ENCODE measurements at places on chromosomes 5 and 9.

- DNase-seq = no peak
Observed at GRCh38 chr9:119026120-119026519, 343.1 kb downstream of the BRINP1 start.

DNA sequence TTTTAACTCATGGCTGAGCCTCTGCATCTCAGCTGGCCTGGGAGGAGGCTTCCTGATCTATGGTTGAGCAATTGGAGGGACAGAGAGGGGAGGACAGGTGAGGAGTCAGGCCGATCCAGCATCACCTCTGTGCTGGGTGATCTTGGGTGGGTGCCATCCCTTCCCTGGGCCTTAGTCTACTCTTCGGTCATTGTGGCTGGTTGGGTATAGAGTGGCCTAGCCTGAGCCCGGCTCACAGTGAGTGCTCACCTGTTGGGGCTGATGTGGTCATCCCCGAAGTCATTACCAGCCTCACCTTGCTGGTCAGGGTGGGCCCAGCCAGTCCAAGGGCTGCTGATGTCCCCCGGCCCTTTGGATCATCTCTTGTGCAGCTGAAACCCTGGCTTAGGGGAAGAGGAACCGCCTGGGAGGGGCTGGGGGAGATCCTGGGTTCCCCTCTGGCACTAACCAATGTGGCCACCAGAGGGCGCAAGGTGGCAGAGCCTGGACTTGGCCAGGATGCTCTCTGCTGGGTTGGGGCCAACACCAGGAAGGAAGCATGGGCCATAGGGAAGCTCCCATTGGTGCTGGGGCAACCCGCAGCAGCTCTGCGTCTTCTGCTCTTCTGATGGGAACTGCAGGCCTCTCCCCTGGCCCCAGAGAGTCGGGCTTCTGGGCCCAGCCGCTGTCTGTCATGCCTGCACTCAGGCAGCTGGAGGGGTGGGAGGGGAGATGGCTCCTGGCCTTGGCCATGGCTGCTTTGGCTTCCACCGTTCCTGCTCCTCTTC, 17.3 kb upstream of the ODF2 start:
- peak; percentile 83 for DNase-seq

DNA sequence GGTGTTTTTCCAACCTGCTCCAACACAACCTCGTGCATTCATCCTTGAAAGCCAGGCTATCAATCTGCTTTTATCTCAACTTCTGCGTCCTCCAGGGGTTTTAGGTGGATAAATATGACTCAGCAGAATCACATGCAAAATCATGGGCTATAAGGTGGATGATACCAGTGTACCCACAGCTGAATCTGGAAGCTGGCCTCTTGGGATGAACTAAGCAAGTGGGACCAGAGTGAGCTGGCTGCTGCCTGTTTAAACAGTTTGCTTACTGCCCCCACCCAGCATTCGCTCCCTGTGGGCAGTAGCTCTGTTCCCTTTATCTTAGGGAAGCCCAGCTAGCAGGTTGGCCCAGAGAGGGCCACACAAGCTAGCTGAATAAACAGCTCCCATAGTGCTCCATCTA, 194.0 kb downstream of the CRB2 start:
- DNase-seq = no peak

GRCh38 chr5:115774684-115775083, 41.8 kb downstream of the CDO1 start:
- no peak for DNase-seq

GRCh38 chr9:130305381-130305780, 39.8 kb downstream of the HMCN2 start:
- no peak for DNase-seq

GRCh38 chr5:42767491-42768105, 11.0 kb downstream of the CCDC152 start:
- DNase-seq = no peak

DNA sequence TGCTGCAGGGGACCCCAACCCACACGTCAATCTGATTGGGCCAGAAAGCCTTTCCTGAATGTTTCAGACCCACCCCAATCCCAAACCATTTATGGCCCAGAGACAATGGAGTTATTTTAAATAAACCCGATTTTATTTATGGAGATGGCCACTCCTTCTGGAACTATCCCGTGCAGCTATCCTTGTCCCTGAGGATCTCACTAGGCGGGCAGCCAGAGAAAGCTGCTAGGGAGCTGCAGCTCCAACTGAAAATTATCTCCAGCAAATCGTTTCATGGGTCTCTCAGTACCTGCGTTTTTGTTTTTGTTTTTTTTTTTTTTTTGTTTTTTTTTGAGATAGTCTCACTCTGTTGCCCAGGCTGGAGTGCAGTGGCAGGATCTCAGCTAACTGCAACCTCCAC, 23.0 kb downstream of the C1QTNF2 start:
- no peak for DNase-seq

DNA sequence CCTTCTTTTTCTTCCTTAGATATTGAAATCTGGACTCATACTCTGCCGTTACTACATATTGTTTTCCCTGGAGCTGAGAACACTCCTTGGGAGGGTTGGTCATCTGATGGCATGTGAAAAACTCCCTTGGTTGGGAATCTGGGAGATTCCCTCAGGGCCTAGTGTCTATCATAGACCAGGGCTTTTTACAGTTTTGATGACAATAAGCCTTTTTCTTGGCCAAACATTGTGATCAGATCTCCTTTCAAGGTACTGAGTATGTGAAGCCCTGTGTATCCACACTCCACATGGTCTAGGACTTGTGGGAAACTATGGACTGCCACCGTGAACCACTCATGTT, 32.9 kb downstream of the TMEM252 start:
- DNase-seq = no peak

DNA sequence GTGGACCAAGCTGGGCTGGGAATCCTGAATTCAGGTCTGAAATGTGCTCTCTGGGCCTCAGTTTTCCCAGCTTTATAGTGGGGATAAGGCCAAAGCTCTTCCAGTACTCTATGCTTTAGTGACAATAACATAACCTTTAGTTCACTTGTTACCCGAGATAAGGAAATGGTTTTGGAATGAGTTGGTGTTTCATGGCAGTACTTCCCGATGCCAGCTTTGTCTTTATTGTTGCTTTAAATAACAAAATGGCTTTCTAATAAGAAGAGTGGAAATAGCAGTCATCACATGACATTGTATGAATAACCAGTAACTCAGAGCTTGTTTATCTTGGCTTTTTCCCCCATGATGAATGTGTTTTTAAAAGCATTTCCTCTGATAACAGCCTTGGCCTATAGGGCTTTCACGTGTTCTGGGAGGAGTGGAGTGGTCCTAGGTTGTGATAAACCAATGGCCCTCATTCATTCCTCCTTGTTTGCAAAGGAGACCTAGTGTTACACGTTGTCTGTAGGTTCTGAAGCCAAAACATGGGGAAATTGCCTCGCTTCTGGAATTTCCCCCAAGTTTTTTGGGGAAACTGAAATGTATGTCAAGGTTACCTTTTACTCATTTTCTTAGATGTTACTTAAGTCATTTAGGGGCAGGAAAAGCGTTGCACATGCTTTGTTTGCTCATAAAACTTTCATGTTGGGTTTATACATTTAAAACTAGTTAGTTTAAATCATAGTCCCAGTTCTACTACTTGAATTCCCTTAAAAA, 53.7 kb downstream of the ZNF618 start:
- DNase-seq = no peak

GRCh38 chr5:155616779-155617392, 603.3 kb downstream of the KIF4B start:
- no peak for DNase-seq

DNA sequence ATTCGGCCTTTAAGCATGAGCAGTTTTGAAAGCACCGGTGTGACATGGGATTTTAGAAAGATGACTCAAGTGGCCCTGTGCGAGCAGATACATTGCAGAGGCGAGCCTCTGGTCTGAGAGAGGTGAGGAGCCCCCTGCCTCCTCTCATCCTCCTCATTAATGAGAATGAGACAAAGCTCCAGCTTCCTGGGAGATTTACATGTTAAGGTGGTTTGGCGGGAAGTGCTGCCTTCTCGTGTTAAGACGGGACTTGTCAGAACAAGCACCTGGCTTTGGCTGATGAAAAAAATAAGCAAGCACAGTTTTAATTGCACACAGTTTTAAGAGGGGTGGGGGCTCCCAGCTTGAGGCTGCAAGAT, 68.1 kb downstream of the ACTL7B start:
- no peak for DNase-seq

DNA sequence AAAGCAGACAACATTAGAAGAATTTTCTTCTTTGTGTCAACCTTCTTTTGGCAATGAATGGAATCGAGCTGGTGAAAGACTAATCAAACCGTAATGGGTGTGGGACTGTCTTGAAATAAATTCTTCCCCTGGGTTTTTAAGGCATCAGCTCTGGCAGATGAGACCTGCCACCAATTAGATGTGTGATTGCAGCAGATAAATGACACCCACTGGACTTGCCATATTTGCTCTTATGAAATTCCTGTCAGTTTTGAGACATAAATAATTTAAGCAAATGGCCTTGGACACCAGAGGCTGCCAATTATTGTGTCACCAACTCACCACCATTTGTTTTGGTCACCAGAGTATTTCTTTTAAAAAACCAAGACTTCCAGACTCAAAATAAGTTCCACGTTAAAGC, 135.9 kb upstream of the RGMB start:
- no peak for DNase-seq

GRCh38 chr5:38555354-38556087, 925 bp downstream of the LIFR start:
- DNase-seq = no peak

GRCh38 chr5:98698359-98698758, 75.1 kb upstream of the RGMB start:
- no peak for DNase-seq

DNA sequence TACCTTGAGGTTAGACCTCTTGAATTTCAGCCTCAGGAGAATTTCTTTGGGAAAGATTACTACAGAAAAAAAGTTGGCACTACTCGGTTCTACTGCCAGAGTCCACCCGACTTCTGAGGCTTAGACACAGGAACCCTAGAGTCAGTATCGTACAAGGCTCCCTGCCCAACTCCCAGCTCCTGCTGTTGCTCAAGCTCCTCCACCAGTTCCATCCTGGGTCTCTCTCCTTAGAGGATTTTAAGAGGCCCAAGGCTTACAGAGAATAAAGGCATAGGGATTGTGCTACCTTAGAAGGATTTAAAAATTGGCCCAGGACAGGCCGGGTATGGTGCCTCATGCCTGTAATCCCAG, 29.0 kb upstream of the SSBP2 start:
- no peak for DNase-seq

DNA sequence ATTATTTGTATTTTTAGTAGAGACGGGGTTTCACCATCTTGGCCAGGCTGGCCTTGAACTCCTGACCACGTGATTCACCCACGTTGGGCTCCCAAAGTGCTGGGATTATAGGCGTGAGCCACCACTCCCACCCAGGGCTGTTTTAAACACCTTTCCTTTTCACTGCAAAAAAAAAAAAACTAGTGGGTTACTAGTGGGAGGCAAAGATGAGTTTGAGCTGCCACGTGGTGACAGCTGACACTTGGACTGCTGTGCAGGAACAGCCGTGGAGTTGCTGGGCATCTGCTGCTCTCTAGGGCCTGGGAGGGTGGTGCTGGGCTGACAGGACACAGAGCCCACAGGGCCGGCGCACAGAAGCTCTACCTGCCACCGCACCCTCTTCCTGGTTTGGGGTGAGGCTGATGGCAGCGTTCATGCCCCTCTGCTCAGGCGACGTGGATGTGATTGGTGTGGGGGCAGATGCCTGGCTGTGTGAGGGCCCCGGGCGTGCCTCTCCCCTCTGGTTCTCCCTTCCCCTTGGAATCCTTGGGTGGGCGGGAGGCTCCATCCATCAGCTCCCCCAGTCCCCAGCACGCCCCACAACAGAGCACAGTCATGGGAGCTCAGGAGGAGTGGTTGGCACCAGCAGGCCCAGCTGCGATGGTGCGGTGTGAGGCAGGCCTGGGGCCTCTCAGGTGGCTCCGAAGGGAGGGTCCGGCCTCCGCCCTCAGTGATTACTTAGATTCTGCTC, 16.9 kb downstream of the RABL6 start:
- no peak for DNase-seq

DNA sequence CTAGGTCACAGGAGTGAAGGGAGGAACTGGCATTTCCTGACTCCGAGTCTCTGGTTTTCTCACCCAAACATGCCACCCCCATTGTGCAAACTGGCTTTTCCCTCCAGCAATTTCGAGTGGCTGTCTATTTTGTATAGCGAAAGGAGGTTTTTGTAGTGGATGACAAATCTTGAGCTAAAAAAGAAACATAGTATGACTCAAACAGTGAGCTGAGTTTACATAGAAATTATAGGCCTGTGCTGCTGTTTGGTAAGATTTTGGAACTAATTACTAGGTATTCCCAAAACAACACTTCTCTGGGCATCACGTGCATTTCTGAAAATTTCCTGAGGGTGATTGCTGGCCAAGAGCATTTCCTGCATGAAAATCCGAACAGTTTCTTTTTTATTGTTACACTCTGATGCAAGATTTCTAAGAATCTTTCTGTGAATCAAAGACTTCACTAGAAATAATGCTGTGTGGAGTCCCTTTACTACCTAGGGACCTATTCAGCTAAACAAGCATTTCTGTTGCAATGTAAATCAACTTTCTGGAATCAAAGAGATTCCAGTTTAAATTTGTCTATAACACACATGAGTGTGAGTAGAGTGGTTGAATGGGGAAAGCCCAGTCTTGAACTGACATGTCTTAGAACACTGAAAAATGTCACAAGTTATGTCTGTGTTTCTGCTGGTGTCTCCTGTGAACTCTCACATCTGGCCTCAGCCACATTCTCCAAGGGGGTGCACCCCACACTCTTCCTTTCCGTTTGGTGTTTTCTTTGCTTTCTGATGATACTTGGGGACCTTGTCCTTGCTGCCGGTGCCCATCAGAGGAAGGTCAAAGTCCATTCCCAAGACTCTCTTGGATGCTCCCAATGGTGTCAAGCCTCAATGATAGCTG, 33.3 kb upstream of the DAPK1 start:
- peak; percentile 53 for DNase-seq

DNA sequence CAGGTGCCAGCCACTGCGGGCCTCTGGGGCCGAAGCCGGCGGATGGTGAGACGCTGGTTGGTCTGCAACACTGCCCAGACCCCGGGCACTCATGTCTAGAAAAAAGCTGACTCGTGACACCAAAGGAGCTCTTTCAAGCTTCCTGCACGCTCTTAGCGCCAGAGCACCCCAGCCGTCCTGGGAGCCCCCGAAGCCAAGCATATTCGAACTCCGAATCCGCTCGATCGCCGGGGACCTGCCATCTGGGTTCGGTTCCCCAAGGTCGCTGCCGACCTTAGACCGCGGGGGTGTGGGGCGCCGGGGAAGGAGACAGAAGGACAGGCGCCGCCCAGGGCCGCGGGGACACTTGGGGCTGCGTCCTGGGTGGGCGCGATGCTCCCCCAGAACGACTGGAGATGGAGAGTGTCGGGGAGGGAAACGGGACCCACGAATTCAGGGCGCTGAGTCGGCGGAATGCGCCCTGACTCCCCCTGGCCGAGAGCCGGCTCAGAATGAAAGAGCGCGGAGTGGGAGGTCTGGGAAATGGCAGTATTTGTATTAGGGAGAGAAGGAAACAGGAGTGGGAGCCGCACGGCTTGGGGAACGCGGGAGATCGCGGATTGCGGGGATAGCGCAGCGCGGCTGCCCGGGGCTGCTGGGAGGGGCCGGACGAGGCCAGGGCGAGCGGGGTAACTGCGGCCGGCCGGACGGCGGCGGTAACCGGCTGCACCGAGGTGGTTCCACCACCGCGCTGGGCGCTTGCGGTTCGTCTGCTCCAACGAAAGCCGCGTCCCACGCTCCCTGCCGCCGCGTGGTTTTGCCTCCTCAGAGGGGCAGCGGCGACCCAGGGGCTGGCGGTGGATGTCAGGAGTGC, 20.1 kb upstream of the MARCHF6 start:
- DNase-seq = no peak
